ENCODE measurements at places on chromosomes 1 and 21.

DNA sequence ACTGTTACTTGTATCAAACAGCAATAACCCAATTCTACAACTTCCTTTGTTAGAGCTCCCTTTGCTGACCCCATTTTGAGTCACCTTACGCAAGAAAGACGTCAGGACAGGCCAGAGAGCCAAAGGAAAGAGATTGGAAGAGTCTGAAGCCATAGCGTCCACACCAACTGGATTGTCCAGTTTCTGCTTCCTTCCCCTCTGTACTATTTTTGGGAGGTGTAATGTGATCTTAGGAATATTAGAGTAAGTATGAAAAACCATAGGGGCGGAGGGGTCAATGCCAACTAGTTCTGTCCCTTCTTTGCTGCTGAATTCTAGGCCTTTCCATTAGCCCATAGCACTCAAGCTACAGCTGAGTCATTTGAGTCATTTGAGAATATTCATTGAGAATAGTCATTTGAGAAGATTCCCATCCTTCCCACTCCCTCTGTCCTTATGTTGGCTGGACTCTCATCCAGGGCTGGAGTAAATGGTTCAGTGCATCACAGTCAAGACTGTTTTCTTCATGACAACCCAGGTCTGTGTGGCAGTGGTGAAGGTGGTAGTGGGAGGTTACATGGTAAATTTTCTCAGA is 14.8 kb upstream of the NFIA start:
- DNase-seq: no peak

GRCh38 chr1:199272628-199273086 is 633.8 kb downstream of the PTPRC start:
- DNase-seq: peak; percentile 64

DNA sequence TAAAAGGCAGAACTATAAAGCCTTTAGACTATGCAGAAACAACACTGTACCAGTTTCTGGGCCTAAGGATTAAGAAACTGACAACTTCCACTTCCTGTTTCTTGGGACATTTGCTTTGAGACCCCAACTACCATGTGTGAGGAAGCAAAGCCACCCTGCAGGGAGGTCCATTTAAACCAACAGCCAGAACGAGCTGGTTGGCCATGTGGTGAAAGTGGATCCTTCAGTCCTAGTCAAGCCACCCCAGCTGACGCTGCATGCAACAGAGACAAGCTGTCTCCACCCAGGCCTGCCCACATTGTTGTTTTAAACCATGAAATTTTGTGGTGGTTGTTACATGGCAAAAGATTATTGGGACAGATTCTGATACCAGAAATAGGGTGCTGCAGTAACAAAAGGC is 31.8 kb upstream of the SLFNL1 start:
- DNase-seq: peak; percentile 43

- peak; percentile 56 for DNase-seq
Measured at GRCh38 chr21:32378956-32379355, 13.9 kb downstream of the URB1 start.

- DNase-seq: no peak
Measured at GRCh38 chr1:24849672-24850295, 80.3 kb downstream of the RUNX3 start.

DNA sequence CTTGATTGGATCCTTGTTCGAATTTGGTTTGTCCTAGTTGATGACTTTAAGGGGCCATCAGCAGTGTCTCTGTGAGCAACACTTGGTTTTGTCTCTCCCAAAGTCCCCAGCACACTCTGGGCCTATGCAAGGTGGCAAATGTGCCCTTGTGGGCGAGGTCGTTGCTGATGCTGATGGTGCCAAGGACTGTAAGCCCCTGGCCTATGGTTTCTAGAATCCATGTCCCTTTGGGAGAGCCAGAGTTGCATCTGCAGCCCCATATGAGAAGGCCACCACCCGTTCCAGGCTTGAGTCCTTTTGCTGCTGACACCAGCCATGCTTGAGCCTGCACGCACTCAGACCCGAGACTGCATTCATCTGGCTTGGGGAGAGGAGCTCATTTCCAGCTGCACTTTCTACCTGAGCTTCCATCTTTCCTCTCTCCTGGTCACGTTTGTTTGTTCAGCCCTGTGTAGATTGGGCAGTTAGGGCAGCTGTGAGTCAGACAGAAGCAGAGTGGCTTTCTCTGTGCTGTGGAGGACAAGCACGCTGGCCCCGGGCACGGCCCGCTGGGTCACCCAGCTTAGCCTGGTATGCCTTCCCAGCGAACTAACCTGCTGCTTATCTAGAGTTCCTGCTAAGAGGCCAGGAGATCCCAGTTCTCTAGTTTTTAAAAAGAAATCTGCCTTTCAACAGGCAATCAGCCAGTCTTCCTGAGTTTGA is 52.1 kb upstream of the CSF3R start:
- no peak for DNase-seq

DNA sequence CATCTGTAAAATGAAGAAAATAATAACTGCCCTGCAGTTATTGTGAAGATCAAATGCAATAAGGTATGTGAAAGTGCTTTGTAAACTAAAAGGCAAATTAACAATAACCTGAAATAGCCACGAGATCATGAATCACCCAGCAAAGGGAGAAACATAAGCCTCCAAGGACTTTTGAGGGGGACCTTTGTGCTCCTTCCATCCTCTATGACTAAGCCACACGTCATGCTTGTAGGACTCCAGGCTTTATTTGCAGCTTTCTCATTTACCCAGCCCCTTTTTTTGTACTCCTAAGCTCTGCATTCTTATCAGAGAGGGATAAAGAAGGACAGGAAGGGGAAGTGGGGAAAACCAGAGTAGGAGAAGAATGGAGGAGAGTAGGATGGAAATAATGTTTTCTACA is 115.1 kb downstream of the PROX1 start:
- DNase-seq: no peak

DNA sequence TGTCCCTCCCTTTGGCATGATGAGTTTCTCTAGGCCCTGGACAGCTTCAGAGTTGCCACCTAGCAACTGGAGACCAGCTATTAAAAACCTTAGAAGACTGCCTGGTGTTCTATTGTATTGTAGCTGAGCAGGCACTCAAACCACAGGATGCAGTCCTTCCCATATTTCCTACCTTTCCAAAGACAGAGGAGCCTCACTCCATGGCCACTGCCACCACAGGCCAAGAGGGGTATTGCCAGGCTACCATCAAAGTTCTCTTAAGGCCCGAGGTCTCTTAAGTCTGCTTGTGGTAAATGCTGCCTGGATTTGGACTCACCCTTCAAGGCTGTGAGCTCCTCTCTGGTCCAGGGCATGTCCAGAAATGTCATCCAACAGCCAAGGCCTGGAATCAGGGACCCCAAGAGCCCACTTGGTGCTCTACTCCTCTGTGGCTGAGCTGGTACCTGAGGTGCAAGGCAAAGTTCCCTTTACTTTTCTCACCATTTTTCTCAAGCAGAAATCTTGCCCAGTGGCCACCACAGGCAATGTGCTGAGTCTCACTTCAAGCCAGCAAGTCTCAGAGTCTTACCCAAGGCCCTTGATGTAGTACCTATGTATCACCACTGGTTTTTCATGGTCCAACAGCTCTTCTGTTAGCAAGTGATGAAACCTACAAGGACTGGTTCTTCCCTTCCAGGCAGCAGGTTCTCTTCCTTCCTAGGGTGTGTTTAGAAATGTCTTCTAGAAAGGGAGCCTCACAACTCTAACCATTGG is 269.4 kb downstream of the AMY1C start:
- DNase-seq: no peak

GRCh38 chr1:207027206-207027777 is 5.3 kb downstream of the C1orf116 start:
- no peak for DNase-seq

DNA sequence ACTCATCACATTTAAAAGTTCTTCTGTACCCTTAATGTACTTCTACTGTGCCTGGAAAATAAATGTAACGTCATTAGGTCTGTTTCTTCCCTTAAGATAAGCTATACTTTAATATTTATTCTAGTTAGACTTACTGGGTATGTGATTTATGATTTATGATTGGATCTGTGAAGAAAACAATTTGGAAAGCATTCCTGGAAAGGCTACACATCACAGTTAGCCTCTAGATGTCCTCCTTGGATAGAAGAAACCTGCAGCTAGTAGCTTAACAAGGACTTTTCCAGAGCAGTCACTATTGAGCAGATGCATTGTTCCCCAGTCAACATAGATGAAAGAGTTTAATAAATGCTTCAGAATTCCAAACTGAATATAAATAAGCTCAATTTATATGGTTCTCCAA is 22.2 kb upstream of the ABL2 start:
- no peak for DNase-seq

DNA sequence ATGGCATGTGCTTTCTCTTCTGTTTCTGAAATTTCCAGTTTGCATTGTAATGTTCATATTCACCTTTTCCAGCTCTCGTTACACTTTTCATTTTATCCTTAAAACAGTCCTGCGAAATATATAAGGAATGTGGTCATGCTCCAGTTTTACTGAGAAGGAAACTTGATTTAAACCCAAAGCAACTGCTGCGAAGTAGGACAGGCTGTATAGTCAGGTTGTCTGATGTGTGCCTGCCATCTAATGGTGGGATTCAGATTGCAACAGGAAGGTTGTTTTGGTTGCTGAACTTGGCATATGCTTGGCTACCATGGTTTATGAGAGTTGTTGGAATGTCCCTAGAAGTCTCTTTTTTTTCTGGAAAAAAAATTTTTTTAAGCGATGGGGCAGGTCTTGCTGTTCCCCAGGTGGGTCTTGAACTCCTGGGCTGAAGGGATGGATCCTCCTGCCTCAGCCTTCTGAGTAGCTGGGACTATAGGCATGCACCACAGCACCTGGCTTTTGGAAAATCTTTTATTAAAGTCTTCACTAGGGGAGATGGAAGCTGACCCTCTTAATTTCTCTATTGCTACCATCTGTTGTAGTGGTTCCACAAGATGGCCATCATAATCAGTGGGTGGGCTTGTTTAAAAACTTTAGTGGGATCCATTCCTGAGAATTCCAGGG is 86.9 kb downstream of the UCK2 start:
- DNase-seq: peak; percentile 85

- no peak for DNase-seq
Measured at GRCh38 chr1:155297384-155297783, 3.9 kb downstream of the PKLR start.

- no peak for DNase-seq
Measured at GRCh38 chr21:33114276-33114675, 44.3 kb downstream of the OLIG1 start.

- DNase-seq: no peak
Measured at GRCh38 chr21:37219761-37220432, 47.2 kb downstream of the VPS26C start.

GRCh38 chr1:115652236-115652788 is 10.5 kb downstream of the VANGL1 start:
- DNase-seq: no peak

GRCh38 chr1:27571439-27572018 is 32.4 kb downstream of the AHDC1 start:
- peak; percentile 79 for DNase-seq

GRCh38 chr1:906600-907420 is 16.9 kb upstream of the SAMD11 start:
- peak; percentile 33 for DNase-seq

DNA sequence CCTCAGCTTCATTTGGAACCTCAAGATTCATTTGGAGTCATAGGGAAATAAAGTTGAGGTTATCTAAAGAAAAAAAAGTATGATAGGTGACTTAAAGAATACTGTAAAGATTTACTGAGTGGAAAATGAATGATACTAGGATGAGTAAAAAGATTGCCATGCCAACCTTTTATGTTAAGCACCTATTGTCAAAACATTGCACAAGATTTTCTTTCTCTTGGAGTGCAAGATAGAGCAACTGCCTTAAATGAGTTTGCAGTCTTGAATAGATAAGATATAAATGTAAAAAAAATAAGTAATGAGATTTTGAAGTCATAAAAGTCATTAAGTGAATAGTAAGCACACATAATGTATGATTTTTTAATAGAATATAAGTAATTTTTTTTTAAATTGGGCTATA is 5.1 kb upstream of the ANGPTL1 start:
- DNase-seq: no peak

DNA sequence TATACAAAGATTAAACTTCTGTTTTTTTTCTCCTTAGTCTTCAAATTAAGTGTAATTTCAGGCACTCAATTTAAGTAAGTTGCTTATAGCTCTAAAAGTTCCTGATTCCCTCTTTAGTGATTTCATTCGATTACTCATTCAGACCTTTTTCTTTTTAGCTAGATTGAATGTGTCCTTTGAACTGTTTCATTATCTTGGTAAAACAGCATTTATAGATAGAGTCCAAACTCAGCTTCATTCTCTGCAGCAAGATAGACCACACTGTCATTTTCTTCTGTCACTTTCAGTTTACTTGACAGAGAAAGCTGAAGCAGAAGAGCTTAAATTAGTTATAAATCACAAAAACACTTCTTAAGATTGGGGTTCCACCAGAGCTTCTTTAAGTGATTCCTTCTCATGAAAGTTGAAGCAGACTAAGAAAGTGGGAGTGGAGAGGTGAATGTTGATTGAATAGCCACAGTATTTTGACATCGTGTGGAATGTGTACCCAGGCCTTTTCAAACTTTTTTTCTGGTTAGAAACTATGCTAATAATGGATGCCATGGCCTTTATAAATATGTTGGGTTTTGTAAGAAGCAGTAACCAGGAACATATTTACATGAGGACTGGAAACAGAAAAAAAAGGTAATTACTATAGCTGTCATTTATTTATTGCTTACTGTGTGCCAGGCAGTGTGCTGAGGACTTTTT is 52.2 kb downstream of the ZBTB40 start:
- DNase-seq: no peak

DNA sequence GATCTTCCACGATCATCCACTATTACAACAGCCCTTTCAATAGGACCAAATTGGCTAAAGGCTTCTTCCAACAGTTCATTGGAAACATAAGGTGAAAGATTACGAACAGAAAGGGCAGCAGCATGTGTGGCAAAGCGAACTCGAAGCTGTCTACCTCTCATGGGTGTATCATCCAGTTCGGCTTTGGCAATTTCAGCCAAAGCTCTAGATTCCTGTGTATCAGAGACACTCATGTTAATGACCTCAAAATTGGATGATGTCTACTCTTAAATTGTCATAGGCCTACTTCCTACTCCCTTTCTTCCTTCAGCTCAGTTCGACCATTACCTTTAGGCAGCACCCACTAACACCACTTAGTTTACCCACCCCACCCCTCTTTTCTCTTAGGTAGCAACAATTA is 2.2 kb downstream of the SFPQ start:
- no peak for DNase-seq

All from femur (tissue), 1 donor.